ENCODE measurements at places on chromosomes 7 and 10.

- no peak for DNase-seq
These were observed 558.2 kb upstream of the PFKP start for GRCh38 chr10:2509081-2509531.

DNA sequence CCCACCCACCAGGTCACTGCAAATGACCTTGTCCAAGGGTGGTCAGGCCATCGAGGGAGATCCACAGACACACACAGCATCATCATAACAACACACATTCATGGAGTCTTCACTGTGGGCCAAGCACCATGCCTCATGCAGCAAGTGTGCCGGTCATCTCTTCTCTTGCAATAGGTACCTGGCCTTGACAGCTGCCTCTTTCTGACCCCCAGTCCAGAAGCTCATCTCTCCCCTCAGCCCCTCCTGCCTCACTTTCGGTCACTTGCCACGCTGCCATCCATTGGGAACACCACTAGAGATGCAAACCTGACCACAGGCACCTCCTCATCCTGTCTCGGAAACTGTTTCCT is 75.9 kb downstream of the OAT start:
- DNase-seq = no peak

- no peak for DNase-seq
These were observed 12.4 kb downstream of the CPA5 start for GRCh38 chr7:130356876-130357611.

DNA sequence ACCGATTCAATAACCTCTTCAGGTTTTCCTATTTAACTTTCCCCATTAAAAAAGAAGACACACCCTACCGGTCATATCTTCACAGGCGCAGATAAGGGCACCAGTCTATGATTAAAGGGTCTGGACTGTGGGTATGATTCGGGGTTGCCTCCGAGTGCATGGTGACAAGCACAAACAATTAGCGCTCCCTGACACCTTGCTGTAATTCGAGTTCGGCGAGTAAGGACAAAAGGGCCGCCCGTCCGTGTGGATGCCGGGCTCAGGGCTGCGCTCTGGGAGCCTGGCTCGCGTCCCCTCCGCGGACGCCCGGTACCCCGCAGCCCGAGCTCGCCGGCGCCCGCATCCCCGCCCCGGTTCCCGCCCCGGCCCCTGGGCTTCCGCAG is 111.9 kb upstream of the RHEB start:
- no peak for DNase-seq

DNA sequence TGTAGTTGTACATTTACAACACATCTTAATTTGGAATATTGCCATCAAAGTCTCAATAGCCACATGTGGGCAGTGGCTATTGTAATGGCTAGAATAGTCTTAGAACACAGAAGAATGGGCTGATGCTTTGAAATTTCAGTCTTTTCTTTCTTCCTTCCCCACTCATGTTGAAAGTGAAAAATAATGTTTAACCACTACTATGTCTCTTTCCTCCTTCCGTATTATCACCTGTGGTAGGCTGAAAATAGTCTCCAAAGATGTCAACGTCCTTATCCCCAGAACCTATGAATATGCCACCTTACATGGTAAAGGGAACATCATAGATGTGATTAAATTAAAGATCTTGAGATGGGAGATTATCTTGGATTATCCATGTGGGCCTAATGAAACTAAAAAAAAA is 154.0 kb downstream of the SUGCT start:
- no peak for DNase-seq

DNA sequence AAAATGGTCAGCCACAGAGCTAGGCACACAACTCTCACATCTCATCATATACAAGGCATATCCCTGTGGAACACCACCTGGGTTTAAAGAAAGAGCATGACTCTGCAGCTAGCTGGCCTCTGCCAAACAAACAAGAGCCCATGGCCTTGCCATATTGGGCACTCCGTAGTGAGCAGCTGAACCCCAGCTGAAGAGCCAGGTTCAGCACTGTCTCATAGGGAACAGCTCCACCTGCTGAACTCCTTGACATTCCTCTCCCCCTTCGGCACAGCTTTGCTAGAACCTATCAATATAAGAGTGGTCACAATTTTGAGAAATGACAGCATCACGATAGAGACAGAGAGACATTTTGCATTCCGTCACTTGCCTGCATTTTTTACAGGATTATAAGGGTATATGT is 20.0 kb downstream of the SORCS1 start:
- no peak for DNase-seq

All from NK-92 treated with Interleukin-12 subunit alpha and Interleukin-12 subunit beta, amount 100 ng/mL, for 24 hours (cell line).